ENCODE measurements at places on chromosomes 2 and 18. TPM values are rescaled to one million over a fixed set of nuclear protein-coding genes. Genes with fewer than 3 reads are reported as not detected.

- DNase-seq = no peak
Measured at GRCh38 chr2:187709065-187709464, 154.8 kb upstream of the TFPI start.

GRCh38 chr2:108548208-108549003 is 14.1 kb downstream of the LIMS1 start:
- DNase-seq = no peak

The GALM gene
- polyA plus RNA-seq = 12.7 TPM

GRCh38 chr2:198961547-198961946 is 496.2 kb downstream of the SATB2 start:
- no peak for DNase-seq

- no peak for DNase-seq
Measured at GRCh38 chr2:61984682-61985081, 79.2 kb downstream of the COMMD1 start.

GRCh38 chr2:188277786-188278185 is 13.9 kb upstream of the GULP1 start:
- no peak for DNase-seq

The PRKCE gene
- 9.9 TPM for polyA plus RNA-seq

- no peak for DNase-seq
Measured at GRCh38 chr2:170324640-170325046, 146.7 kb downstream of the MYO3B start.

- DNase-seq = no peak
Measured at GRCh38 chr18:75129717-75130477, 79.0 kb downstream of the PTGR3 start.

DNA sequence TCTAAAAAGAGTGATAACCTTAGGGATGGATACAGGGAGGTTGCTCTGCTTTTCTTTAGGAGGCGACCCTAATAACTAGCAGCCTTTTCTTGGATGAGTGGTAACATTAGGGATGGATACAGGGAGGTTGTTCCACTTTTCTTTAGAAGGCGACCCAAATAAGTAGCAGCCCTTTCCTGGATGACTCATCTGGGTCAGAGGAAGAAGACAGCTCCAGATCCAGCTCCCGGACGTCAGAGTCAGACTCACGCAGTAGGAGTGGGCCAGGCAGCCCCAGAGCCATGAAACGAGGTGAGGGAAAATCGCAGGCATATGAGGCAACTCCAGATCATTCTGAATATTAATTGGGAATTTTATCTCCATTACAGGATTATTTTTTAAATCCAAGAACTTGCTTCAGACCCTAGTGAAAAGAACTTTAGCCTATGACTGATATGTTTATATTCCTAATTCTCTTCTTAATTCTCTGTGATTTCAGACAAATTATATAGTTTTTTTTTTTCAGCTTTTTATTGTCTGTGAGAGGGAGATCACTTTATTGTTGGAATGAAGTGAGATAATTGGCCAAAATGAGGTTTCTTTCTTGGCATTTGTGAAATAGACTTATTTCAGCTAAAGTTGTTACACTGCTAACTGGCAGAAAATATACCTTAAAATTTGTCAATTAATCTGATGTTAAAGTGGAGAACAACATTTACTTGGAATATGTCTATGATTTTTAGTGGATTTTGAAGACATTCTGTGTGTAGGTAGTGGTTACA is 31.2 kb upstream of the C1GALT1C1L start:
- DNase-seq = no peak

GRCh38 chr2:164474873-164475272 is 146.4 kb downstream of the GRB14 start:
- DNase-seq = no peak

The SIX2 gene
- 1.7 TPM for polyA plus RNA-seq

All from urinary bladder (tissue), 4 donors.